ENCODE measurements at places on chromosomes 1 and 21.

DNA sequence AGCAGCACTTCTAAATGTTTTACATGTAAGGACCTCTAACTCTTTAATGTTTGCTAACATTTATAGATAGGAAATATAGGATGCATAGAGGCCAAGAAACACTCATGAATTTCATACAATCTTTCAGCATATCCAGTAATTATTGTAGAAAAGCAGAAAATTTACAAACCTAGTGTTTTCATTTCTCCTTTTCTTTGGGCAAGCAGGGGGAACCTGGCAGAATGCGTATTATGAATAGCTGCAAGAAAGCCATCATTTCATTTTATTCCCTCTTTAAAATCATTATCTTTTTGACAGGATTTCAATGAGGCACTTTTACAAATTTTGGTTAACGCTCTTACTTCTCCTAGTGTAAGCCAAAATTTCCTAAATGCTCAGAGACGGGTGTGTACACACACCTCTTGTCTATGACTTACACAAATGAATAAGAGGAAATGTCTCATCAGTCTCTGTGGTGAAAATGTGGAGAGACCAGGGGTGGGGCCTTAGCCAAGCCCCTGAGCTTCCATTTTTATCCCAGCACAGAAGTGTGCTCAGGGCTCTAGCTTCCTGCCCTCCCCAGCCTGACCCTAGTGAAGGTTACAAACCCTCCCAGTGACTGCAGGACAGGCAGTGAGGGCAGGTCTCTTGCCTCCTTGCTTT, 91.6 kb downstream of the LRRC8C start:
- no peak for DNase-seq

- no peak for DNase-seq
These were observed 7.1 kb downstream of the CYB561D1 start for GRCh38 chr1:109500941-109501381.

GRCh38 chr1:41646186-41646585, 161.7 kb upstream of the EDN2 start:
- DNase-seq = no peak

GRCh38 chr1:234260578-234260977, 112.7 kb upstream of the COA6 start:
- DNase-seq = no peak

- no peak for DNase-seq
These were observed 187.8 kb upstream of the OLFM3 start for GRCh38 chr1:102184477-102184876.

- DNase-seq = no peak
These were observed 191.8 kb upstream of the SAMSN1 start for GRCh38 chr21:14737922-14738321.

DNA sequence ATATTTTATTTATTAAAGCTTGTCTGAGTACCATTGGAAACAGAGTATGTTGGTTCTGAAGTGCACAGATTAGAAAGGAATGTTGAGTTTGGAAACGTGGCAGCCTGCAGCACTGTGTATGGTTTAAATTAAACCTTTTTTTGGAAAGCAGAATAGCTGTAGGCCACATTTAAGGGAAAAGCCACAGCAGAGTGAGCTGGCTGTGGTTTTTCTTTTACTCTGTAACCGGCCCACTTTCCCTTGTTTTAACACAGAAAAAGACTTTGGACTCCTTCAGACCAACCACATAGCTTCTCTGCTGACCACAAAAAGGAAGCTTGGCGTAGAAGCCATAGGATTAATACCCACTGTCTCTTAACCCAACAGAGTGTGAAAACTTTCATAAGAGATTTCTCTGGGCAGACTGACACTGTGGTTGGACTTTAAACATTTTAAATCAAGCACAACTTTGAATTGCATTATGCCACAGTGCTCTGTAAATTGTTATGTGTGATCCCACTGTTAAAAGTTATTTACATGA, 75.2 kb downstream of the NFIA start:
- no peak for DNase-seq

GRCh38 chr1:207319199-207319598, 2.3 kb upstream of the CD55 start:
- DNase-seq = no peak

DNA sequence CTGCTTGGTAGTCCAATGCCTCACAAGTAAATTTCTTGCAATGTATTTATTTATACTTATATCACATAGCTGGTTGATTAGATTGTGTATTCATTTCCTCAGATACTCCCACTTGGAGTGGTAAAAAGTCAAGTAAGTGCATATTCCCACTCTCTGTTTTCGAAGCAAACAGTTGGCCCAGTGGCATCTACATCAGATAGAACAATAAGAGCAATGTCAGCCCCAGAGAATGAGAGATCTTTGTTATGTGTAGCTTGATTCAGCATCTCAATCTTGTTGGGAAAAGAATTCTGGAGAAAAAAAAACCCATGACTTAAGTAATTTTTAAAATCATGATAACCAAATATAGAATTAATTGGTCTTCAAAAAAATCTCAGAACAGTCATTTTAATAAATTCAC, 25.5 kb downstream of the RGL1 start:
- no peak for DNase-seq
